ENCODE measurements at places on chromosomes 11 and 22.

DNA sequence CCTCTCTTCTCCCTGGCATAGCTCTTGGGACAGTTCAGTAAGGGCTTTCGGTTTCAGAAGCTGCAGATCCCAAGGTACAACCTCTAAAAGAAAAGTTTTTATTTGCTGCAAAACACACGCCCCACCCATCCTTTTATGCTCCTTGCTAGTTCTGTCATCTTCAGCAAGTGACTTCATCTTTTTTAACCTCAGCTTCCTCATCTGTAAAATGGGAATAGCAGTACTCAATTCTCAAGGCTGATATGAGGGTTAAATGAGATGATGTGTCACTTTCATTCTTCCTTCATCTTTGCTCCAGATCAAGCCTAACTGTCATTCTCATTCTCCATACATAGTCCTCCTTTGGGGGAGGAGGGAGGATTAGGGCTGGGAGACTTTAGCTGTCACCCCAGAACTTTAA is 90.0 kb upstream of the ALX4 start:
- DNase-seq: peak; percentile 13

GRCh38 chr11:105381941-105382340 is 227.9 kb upstream of the GRIA4 start:
- DNase-seq: no peak

GRCh38 chr22:21714059-21714770 is 21.4 kb downstream of the YPEL1 start:
- no peak for DNase-seq

DNA sequence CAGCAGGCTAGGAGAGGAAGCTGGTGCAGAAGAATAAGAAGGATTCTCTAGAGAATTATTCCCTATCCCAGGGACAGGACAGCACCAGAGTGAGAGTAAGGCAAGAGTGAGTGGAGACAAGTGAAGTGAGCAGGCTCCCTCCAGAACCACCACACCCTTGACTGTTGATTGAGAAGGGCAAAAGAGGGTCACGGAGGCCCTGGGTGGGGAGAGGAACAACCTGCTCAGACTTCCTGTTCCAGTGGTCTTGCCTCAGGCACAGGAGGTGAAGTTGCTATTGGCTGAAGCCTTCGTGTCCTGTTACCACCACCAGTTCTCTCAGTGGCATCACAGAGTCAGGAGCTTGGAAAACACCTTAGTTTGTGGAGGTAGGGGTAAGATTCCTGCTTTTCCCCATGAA is 51.7 kb upstream of the CCDC89 start:
- DNase-seq: no peak

DNA sequence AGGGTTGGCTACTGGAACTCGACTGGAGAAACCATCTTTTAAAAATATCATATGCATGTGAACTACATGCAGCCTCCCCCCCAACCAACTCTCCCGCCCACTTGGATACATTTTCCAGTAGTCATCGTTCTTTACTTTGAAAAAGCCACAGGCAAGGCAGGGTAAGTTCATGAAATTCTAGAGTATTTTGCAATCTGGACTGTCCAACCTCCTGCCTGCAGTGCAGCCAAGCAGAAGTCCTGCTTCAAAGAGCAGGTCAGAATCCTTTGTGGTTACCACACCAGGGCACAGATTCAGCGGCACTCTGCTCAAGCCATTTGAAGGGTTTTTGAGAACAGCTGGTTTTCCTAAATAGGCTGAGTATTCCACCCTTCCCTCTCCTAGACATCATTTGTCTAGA is 12.1 kb downstream of the ELF5 start:
- peak; percentile 72 for DNase-seq

- peak; percentile 59 for DNase-seq
Measured at GRCh38 chr11:18721561-18722292, 4.3 kb downstream of the IGSF22 start.
